ENCODE measurements at places on chromosomes 2 and 18.

DNA sequence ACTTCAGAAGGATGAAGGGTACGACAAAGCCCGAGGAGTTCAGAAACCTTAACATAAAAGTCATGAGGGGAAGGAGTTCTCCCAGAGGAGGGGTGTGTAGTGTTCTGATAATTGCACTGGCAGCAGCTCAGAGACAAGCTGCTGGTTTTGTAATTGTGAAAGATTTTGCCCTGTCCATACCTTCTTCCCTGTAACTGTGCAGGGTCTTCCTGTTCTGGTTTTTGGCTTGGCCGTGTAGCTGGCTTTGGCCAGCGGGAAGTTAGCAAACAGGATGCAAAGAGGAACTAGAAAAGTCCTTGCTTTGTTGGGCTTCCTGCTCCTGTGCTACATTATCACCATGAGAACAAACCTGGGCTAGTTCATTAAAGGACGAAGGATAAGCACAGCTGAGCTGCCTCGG, 160.8 kb downstream of the LPIN1 start:
- no peak for DNase-seq

DNA sequence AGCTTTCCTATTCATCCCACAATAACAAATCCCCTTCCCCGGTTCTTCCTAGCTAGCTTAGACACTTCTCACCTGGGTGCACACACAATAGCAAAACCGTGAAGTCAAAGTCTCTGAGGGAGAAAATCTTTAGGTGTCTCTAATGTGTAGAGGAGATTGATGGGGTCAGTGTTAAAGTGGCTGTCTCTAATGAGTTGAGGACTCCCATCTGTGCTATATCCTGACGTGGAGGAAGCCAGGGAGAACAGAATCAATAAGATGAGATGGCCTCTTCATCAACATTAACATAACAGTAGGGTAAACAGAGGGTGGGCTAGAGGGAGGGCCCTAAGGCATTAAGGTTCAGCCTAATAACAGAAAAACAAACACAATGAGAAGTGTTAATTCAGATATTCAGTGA, 120.4 kb downstream of the SLC5A7 start:
- no peak for DNase-seq

DNA sequence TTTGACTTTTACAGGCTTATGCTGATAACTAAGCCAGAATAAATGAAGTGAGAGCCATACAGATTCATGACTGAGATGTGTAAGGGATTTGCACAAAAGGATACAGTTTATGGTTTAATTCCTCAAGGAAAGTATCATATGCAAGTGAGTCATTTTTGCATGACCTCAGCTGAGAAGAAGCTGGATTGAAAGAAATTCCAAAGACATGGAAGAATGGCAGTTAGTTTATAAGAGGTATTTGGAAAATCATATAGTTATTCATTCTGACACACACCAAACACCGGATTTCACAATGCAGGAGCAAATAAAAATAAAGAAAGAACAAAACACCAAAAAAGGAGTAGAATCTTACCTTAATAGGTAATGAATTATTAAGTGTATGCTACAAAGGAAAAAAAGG, 83.2 kb upstream of the RND3 start:
- DNase-seq, result no peak

DNA sequence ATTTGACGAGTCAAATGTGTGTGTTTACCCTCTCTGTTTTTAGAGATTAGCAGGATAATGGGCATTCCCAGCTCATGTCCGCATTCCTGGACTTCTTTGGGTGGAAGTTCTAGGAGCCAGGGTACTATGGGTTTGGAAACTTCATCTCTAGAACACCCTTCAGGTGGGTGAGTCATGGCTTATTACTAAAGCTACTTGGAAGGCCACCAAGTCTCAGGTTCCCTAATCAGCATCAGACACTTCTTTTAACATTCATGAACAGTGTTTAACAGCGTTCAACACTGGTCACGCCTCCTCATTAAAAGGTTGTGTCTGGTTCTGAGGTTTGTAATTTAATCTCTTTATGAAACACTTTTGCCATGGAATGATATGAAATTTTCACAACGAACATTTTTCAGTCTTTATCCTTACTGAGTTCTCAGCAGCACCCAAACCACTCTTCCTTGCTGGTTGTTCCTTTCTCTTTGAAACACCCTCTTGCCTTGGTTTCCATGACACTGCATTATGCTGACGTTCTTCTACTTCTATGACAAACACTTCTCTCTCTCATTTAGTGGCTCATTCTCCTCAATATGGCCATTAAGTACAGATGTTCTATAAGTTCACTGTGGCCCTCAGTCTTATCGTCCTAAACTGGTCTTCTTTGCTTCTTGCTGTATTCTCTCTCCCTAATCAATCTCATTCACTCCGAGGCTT, 49.3 kb downstream of the MMADHC start:
- DNase-seq, result no peak

- DNase-seq, result no peak
These were observed 448.9 kb upstream of the SLC14A2 start for GRCh38 chr18:45166341-45166835.

GRCh38 chr18:71398531-71398930, 1109.7 kb downstream of the SOCS6 start:
- DNase-seq, result peak; percentile 70

GRCh38 chr2:47160660-47161059, 5.6 kb upstream of the STPG4 start:
- DNase-seq, result no peak

GRCh38 chr2:198901894-198902293, 555.8 kb downstream of the SATB2 start:
- no peak for DNase-seq

DNA sequence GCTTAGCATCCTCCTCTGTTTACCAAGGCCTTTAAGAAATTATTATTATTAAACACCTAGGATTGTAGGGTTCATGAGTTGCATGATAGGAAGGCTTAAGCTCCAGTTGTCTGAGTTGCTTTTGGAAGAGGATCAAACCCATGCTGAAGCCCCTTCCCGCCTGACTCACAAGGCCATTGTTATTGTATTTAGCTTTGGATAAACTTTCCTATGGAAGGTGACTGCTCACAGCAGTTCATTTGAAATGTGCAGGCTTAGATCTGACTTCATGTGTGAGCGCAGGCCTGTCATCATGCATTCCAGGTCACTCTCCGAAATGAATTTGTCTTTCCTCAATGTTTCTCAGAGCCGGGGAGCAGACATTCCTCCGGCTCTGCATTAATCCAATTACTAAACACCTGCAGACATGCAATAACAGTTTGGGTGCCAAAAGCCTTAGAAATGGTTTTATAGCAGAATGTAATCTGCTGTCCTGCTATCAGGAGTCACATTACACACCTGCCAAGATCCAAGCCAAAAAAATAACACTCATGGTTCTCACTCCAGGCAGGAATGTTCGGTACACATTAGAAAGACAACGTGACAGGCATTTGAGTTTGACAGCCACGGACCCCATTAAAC, 119.9 kb downstream of the OSR1 start:
- DNase-seq, result no peak

DNA sequence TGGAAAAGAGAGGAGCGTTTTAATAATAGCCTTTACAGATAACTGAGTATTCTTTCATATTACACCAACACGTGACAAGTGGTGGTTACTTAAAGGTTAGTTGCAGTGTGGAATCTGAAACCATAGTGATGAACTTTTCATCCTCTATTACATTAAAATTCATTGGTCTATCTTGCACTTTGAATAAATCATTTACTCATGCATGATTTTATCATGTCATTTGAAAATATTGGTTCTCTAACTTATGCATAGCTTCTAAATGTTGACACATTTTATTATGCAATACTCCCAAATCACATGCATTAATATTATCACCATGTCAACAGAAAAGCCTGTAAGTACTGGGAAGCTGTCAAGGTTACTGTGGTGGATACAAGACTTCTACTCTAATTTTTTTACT, 1432.2 kb downstream of the LRP1B start:
- DNase-seq, result no peak

DNA sequence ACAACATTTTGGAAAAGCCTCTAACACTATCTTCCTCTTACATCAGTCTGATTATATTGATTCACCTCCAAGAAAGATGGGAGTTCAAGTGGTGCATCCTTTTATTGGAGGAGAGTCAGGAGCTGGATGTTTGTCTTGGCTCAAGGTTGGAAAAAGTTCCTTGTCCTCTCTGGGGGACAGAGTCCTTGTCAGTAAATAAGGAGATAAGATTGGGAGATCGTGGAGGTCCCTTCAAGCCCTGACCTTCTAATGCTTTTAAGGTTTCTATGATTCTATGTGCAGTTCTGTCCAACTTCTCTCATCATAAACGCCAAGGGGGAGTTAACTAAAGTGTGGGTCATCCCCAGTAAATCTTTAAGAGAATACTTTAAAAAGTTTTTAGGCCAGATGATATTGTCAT, 60.9 kb upstream of the CCBE1 start:
- no peak for DNase-seq

- no peak for DNase-seq
These were observed 46.8 kb upstream of the PTMA start for GRCh38 chr2:231661422-231662027.

GRCh38 chr2:72157871-72158771, 10.5 kb upstream of the CYP26B1 start:
- DNase-seq, result no peak

Measured in substantia nigra (tissue), 51 donors.